ENCODE measurements at places on chromosomes 4 and X.

DNA sequence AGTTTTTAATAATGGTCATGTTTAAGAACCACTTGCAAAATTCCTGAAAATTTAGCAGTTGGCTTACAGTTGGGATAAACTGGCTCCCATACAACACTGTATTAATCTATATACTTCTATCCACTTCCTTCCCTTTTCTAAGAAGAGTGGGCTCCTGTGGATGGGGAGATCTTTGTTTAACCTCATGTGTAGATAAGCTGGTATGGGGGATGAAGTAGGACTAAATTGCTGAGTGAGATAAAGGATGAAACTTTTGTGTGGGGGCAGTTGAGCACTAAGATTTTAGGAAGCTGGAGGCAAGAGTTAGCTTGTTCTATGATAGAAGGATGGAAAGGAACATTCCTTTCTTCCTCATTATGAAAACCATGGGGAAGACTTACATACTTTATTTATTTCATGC, 54.6 kb upstream of the ATP8A1 start:
- DNase-seq, result no peak

- no peak for DNase-seq
These were observed 1.1 kb upstream of the SH3BP2 start for GRCh38 chr4:2791518-2792395.

DNA sequence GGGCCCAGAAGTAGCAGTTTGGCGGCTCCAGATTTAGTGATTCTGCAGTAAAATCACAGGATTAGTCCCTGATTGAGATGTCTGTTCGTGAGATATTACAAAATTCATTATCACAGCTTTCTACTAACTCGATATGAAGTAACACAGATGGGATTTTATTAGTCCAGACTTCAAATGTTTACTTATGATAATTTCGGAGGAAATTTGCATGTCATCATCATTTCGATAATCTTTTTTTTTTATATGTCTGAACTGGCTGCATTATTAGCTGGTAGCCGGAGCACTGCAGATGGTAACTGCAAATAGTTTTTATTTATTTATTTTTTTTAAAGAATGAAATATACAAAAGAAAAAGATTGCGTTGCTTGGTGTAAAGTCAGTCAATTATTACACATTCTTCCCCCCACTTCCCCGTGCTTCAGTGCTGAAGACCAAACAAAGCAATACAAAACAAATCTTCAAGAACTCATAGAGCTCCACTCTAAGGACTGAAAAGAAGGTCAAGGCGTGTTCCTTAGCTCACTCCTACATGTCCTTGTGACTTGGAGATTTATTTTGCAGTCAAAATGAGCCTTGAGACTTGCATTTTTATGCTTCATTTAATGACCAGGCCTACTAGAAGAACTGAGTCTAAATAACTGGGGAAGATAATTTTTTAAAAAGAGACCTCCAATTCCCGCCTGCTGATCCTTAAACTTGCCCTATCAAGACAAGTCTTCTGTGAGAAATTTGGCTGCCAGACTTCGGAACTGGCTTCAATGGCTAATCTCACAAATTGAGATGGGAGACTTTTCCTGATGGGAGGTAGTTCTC, 11.7 kb upstream of the PITX2 start:
- DNase-seq, result no peak

DNA sequence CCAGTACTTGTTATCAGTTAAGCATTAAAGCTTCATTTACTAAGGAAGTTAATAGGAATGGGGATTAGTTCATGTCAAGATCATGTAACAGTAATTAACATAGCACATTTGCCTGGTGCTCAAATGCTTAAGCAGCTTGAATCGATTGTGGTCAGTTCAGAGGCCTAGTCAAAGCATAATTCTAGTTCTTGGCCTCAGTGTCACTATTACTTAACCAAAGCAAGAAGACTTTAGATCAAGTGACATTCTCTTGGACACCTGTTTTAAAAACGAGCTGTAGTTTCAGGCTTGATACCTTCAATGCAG, 115.2 kb upstream of the BMPR1B start:
- DNase-seq, result no peak

DNA sequence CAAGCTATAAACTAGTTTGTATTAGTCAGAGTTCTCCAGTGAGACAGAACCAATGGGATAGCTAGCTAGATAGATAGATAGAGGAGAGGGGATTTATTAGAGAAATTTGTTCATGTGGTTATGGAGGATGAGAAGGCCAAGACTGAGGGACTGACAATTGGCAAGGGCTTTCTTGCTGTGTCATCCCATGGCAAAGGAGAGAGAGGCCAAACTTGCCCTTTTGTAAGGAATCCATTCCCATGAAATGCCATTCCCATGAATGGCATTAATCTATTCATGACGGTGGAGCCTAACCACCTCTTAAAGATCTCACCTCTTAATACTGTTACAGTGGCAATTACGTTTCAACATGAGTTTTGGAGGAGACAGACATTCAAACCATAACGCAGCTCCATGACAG, 58.1 kb downstream of the LINC00632 start:
- DNase-seq, result no peak

DNA sequence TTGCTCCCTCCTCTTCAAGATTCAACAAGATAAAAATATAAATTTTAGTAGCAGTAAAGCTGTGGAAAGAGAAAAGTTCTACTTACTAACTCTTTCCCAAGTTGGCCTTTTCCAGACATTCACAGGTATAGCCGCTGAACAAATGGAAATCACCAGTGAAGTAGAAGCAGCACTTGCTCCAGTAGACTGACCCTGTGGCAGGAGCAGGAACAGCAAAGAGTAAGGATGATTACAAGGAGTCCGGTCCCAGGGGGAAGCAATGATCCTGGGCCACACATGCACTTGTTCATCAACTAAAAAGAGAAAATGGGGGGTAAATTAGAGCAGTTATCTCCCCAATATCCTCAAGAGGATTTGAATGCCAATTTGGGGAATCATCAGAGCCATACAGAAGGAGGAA, 184.9 kb downstream of the NAF1 start:
- DNase-seq, result no peak

- DNase-seq, result no peak
These were observed 18.4 kb downstream of the NLGN4X start for GRCh38 chrX:6210230-6210629.

GRCh38 chr4:48565362-48566033, 75.4 kb downstream of the ZAR1 start:
- DNase-seq, result no peak

- DNase-seq, result no peak
These were observed 18.9 kb upstream of the ABLIM2 start for GRCh38 chr4:8177552-8177951.

- no peak for DNase-seq
These were observed 44.1 kb upstream of the MBNL3 start for GRCh38 chrX:132532913-132533312.

GRCh38 chr4:140427919-140428471, 547 bp upstream of the CLGN start:
- DNase-seq, result no peak

DNA sequence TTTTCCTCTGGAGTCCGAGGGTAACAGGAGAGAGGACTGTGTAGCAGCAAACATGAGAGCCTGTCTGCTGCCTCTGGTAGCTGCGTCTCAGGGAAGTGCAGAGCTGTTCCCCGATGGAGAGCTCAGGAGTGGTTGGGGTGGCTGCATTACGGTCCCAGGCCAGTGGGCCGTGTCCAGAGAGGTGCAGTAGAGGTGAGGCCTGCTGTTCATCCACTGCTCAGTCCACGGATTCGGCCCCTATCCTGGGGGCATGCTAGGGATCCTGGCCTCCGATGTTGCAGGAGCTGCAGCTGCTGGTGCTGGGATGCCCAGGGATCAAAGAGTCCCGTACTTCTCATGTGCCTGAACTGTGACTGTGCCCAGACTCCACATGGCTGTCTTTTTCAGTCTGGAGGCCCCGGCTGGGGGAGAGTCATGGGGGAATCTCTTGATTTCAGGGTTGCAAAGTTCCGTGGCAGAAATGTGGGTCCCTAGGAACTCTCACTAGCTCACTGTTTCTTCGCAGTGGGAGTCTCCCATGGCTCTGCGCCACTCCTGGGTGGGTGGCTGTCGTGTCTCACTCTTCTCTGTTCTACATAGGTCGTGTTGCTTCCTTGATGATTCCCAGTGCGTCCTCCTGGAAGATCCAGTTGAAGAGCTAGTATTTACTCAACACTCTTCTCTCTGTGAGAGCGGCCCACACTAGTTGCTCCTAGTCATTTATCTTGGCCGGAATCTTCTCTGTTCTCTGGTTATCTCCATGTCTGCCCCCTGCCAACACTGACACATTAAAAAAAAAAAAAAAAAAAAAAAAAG, 109.5 kb upstream of the CENPE start:
- DNase-seq, result no peak

DNA sequence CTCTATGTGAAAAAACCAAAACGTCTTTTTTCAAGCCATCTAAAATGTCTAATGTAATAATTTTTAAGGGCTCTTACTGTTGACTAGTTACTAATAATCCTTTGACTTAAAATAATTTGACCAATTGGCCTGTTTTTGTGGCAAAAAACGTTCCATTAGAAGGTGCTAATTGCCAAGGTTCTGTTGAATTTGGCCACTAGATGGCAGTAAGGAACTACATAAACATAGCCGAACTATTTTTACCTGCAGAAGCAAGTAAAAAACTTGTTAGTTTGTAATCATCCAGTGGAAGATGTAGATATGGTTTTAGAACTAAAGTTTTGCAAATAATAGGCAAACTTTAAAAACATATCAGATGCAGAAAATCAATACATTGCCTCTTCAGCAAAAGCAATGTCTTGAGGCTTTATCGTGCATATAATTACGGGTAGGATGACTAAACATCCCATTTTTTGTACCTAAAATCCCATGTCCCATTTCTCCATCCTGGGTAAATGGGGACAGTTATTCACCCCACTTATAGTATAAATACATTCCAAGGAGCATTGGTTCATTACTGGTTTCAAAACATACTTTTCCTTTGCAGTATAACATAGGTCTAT, 57.6 kb downstream of the PROM1 start:
- peak; percentile 72 for DNase-seq

- no peak for DNase-seq
These were observed 83.3 kb downstream of the EFNB1 start for GRCh38 chrX:68912113-68912512.

- no peak for DNase-seq
These were observed 99.2 kb upstream of the ARSJ start for GRCh38 chr4:114078636-114079035.

DNA sequence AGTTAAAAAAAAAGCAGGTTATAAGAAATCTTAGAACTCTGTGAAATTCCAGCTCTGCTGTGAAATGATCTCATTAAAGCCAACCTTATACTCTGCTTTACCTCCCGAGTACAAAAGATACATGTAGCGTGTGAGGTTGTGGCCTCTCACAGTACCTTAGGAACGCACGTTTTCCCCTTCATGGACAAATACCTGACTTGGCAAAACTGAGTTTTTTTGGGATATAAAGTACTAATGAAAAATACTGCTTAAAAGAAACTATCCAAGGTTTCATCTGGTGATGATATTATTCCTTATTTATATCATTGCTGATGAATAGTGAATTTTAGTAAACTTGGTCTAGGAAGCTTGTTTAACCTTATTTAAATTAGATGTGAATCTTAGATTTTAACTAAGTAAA, 48.9 kb downstream of the WWC2 start:
- DNase-seq, result no peak

GRCh38 chrX:3699821-3700381, 13.5 kb downstream of the PRKX start:
- DNase-seq, result no peak

DNA sequence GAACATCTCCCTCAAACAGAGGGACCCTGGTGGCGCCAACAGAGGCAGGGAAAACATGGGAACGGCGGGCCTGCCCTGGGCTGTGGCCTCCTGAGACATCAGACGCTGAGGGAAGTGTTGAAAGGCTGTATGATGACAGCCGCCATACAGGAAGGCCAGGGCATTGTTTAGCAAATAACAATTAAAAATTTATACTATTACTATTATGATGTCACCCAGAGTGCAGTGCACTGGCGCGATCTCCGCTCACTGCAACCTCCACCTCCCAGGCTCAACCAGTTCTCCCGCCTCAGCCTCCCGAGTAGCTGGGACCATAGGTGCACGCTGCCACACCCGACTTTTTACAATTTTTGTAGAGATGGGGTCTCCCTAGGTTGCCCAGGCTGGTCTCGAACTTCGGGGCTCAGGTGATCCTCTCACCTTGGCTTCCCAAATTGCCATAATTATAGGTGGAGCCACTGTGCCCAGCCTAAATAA, 54.6 kb downstream of the CPZ start:
- DNase-seq, result no peak

- peak; percentile 74 for DNase-seq
These were observed 769 bp downstream of the TCEAL1 start for GRCh38 chrX:103629318-103630170.

Data from cerebellar cortex (tissue), 1 donor.